ENCODE measurements at places on chromosomes 12 and 14.

DNA sequence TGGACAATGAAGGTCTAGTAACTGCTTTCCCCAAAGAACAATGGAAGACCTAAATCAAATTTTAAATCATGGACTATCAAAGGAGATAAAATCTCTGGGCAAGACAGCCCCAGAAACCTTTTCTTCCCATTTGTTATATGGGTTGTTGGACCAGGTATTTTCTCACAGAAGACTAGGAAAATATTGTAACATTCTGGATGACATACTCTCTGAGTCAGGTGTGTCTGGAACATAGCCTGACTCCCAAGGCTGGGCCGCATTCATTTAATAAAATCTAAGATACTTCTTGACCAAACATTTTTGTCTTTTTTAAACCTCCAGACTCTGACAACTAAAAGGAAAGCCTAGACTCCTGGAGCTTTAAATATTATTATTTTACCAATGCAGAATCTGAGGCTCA lies 87.9 kb downstream of the ATP23 start:
- DNase-seq, result no peak

- peak; percentile 92 for DNase-seq
Observed at GRCh38 chr14:59215322-59215721, 26.9 kb downstream of the DAAM1 start.

DNA sequence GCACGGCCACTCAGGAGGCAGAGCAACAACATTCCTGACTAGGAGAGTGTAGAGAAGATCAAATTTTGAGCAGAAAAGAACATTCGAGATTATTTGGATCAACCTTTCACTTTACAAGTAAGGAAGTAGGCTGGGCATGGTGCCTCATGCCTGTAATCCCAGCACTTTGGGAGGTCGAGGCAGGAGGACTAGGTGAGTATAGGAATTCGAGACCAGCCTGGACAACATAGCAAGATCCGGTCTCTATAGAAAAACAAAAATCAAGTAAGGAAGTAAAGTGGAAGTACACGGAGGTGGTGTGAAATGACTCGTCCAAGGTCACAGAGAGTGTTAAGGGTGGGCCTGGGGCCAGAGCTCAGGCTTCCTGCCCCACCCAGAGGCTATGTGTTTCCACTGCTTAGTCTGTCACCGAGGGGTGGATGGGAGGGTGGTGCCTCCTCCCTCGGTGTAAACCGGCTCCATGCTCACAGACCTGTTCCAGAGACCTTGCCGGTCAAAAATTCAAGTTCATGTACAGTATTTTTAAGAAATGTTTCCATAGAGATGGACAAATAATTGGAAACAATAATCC lies 51.9 kb downstream of the MAP1LC3B2 start:
- no peak for DNase-seq

- DNase-seq, result peak; percentile 87
Observed at GRCh38 chr14:95313707-95314106, 6.0 kb downstream of the CLMN start.

DNA sequence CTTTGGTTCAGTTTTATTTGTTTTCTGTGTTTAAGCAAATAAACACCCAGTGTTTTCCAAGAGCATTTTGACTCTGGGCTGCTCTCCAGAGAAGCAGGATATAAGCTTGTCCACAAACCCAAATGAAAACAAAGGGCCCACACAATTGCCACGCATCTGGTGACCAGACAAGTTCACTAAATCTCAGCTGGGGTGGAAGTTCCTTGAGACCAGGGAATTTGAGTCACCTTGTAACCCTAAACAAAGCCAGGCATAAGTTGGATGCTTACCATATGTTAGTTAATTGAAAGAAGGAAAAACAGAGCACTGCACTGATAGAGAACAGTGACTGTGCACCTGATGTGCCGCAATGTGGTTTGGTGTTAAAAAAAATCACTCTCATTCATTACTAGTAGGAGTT lies 1.6 kb upstream of the TXNRD1 start:
- DNase-seq, result no peak

DNA sequence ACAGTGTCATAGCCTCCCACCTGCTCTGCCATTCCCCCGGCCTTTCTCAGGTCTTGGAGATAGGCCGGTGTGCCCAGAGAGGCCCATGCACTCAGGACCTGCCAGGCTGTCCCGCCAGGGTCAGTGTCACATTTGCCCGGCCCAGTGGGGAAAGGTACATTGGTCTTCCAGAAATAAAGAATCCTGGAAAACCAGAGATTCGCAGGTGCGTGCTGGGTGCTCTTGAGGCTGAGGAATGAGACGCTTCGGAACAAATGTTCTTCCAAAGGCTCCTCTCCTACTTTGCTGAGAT lies 205.8 kb upstream of the RTL1 start:
- DNase-seq, result no peak

DNA sequence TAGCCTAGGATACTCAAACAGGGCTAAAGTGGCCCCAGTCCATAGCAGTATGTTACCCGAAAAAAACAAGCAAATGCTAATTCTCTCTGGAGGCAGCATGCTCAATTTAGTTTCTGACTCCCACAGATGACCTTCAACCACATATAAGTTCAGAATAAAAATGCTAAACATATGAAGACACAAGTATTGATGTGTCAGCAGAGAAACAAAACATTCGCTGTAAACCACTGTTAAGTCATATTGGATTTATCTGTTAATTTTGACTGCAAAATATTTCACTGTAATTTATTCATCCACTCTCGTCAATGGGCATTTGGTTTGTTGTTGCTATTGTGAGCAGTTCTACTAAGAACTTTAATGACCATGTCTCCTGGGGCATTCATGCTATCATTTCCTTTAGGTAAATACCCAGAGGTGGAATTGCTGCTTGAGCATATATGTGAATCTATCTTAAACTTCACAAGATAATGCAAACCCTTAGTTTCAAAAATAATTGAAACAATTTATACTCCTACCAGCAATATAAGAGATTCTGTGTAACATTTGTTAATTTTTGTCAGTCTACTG lies 36.5 kb downstream of the WBP11 start:
- no peak for DNase-seq

DNA sequence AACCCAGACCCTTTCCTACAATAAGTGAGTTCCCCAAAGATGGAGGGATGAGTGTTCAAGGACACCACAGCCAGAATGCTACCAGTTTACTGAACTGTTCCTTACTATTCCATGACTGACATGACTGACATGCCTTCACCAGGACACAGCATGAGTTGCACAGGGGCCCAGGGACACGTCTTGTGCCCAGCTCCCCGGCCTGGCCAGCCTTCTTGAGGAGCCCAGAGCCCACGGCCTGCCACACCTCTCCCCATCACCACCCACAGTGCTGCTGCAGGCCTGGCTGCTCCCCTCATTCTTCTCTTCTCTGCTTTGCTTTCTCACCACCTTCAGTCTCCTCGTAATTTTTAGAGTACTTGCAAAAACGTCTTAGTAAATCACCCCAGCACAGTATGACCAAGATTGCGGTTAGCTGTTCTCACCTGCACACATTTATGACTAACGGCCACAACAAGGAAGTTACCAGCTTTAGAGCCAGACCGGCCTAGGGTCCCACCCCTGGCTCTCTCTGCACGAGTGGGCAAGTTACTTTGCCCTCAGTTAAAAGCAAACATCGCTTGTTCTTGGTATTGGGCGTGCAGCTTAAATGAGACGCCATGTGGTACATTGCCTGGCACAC lies 18.5 kb downstream of the PPP2R5E start:
- DNase-seq, result no peak

- DNase-seq, result no peak
Observed at GRCh38 chr12:51677284-51677968, 86.4 kb downstream of the SCN8A start.

DNA sequence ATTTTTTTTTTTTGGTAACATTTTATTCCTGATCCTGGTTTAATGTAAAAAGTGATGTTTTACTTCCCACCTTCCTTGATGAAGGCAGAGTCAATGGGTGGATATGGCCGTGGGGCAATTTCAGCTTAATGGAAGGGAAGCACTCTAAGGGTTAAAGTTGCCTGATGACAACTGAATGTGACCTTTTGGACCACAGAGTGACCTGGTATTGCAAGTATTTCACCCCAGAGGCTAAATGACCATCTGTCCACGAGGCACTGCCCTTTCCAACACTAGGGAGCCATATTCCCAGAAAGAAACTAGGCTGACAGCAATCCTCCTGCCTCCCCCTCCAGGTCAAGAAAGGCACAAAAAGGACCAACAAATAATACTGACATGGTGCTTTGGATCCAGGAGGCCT lies 4.8 kb downstream of the CCDC177 start:
- DNase-seq, result no peak

DNA sequence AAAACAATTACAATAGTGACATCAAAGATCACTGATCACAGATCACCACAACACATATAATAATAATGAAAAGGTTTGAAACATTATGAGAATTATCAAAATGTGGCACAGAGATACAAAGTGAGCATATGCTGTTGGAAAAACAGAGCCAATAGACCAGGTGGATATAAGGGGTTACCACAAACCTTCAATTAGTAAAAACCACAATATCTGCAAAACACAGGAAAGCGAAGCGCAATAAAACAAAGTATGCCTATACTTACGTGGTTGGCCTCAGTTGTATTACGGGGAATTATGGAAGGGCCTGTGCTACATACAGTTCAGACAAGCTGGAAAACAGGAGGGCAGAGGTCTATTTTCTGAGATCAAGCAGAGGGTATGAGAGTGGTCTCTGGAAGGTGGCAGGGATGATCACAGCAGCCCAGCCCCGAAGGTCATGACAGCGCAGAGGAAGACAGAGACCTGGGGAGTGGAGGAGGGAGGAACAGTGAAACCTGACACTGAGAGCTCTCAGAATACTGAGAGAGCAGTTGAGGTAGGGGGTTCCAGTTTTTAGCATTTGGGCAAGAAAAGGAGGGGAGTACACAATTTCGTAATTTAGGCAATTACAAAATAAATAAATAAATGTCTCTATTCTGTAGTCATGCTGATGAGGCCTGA lies 41.3 kb downstream of the IFNG start:
- DNase-seq, result no peak

- DNase-seq, result no peak
Observed at GRCh38 chr12:68867606-68868005, 59.6 kb downstream of the MDM2 start.
